ENCODE measurements at places on chromosomes 6 and 20.

GRCh38 chr20:15032352-15032622 is 694.9 kb upstream of the FLRT3 start:
- DNase-seq: no peak

GRCh38 chr6:156256161-156256560 is 521.0 kb upstream of the ARID1B start:
- no peak for DNase-seq

- DNase-seq: no peak
These were observed 55.1 kb upstream of the CD83 start for GRCh38 chr6:14062345-14063029.

DNA sequence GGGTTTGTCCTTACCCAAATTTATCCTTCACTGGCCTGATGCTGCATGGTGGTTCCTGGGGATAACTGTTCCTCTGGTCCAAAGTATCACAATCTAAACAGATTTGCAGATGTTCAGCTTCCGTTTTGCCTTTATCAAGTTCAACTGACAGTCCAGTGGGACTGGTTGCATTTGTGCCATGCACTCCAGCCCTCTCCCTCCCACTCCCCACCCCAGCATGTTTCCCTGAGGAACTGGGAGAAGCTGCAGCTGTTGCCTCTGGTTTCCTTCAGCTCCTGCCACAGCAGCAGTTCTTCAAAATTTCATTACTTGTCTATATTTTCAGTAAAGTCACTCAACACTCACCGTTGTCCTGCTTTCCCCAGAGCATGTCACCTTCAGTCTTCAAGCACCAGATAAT is 39.5 kb upstream of the KIF16B start:
- DNase-seq: no peak

- no peak for DNase-seq
These were observed 25.9 kb upstream of the TFAP2B start for GRCh38 chr6:50792771-50793170.

DNA sequence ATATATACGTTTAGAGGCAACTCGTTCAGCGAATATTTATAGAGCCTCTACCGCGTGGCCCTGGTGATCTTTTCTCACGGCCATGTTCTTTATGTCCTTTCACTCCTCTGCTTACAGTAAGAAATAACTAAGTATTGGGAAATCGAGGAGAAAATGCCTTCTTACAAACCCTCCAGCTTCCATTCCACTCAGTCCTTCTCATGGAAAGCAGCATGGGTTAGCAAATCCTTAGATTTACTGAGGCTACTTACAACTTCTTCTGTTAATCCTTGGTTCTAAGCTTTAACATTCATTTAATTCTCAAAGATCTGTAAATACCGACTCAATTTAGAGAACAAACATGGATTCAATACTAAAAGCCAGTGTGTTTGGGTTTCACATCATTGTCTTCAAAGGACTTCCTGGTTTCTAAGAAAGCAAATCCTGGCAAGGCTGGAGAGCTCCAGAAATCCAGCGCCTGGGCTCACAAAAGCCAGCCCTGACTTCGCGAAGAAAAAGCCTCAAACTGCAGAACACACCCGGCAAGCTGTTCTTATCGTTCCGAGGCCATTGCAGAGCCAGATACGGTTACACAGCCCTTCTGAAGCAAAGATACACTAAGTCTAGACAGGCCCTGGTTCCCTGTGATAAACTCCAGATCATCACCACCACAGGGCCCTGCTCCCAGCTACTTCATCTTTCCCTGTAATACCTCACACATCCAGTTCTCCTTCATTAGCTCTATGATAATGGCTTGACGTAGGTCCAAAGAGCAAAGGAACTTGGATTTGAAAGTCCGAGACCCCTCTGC is 19.2 kb downstream of the AGPAT4 start:
- DNase-seq: no peak

- no peak for DNase-seq
These were observed 24.9 kb upstream of the FUCA2 start for GRCh38 chr6:143536461-143536865.

DNA sequence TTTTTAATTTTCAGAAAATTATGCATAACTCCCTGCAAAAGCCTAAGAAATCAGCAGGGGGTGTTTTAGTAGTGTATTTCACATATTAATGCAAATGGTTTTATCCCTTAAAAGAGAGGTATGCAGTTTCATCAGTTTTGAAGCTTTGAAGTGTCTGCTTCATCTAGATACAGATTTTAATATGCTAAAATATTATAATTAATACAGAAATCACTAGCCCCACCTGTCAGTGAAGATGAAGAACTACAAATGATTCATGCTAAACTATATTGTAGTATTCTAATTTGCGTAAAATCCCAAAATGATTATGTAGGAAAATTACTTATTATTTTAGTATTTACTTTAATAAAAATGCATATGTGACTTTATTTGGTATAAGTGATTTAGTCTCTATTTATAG is 2.9 kb upstream of the TFB1M start:
- DNase-seq: no peak

- no peak for DNase-seq
These were observed 2.6 kb upstream of the ANKRD6 start for GRCh38 chr6:89430201-89430962.

GRCh38 chr6:168247443-168248147 is 72.0 kb downstream of the DACT2 start:
- DNase-seq: no peak

- DNase-seq: no peak
These were observed 94.4 kb downstream of the MYO6 start for GRCh38 chr6:75843396-75843795.

GRCh38 chr6:84775751-84776150 is 11.4 kb upstream of the TBX18 start:
- DNase-seq: no peak
